ENCODE measurements at places on chromosomes 6 and 20. TPM values are rescaled to one million over a fixed set of nuclear protein-coding genes. Genes with fewer than 3 reads are reported as not detected.

LGSN gene
- not detected for total RNA-seq

PHACTR3 gene
- not detected for total RNA-seq

KLHDC3 gene
- total RNA-seq: 109 TPM

OR2J3 gene
- not detected for total RNA-seq

RGS17 gene
- 0.37 TPM for total RNA-seq

DNA sequence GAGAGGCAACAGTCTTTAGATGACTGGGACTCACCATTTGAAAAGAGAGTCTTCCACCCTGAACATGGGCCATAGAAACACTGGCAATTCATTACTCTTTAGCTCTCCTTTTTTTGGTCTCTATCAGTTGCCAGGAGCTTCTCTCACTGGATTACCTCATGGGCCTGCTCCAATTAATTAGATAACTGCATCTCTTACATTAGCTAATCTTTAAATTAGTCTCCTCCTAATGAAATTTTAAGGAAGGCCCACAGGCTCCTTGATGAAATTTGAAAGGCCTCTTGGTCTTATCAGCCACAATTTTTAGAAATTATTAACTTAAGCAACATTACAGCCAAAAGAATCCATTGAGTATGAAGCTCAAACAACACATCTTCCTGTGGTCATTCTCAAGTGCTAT is 184.4 kb downstream of the UNC5CL start:
- H3K4me1 ChIP-seq: no peaks in the 10 kb centered on the region
- H3K27me3 ChIP-seq: peaks cover 6% of the 10 kb centered on the region
- no peaks in the 10 kb centered on the region for H3K36me3 ChIP-seq
- no peak for DNase-seq

- peak overlapping the region; percentile 89 for H3K27ac ChIP-seq
- H3K27me3 ChIP-seq: no peaks in the 10 kb centered on the region
- peak overlapping the region; percentile 71 for H3K4me3 ChIP-seq
- H3K36me3 ChIP-seq: peaks cover 19% of the 10 kb centered on the region
These were observed 1.5 kb upstream of the HMGN4 start for GRCh38 chr6:26536571-26537159.

- H3K4me3 ChIP-seq: no peak overlapping the region
- H3K27ac ChIP-seq: no peak overlapping the region
- H3K27me3 ChIP-seq: 0 out of 2 replicates have a peak, but pooled peaks cover 2% of the 10 kb centered on the region
- H3K36me3 ChIP-seq: no peaks in the 10 kb centered on the region
- H3K4me1 ChIP-seq: no peaks in the 10 kb centered on the region
- DNase-seq: no peak
These were observed 49.1 kb upstream of the PTPRT start for GRCh38 chr20:43238833-43239232.

GRCh38 chr20:12614764-12615163 is 394.0 kb upstream of the SPTLC3 start:
- DNase-seq: no peak
- H3K4me1 ChIP-seq: no peaks in the 10 kb centered on the region
- H3K36me3 ChIP-seq: no peaks in the 10 kb centered on the region
- H3K27me3 ChIP-seq: no peaks in the 10 kb centered on the region

DNA sequence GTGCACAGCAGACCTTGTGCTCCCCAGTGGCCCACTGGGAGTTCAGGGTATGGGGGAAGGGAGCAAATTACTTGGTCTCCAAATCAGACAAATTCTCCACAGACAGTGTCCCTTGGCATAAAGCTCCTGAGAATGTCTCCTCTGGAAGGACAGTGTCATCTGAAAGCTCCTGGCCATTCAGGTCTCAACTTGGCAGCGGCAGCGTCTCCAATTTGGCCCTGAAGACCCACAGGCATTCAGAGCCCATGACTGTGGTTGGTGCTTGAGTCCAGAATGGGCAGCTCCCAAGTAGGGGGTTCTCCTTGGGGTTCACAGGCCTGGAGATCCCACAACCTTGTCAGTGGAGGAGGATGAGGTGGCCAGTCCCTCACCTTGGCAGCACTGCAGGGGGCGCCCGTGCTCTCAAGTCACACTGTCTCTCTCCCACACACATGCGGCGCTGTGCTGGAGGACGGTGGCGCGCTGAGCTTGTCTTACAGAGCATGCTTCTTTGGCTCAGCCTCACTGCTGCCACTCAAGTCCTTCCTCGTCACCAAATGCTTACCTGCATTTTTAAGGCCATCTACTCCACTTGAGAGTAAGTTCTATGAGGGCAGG is 20.7 kb downstream of the DYNLRB1 start:
- H3K4me3 ChIP-seq: no peak overlapping the region
- H3K4me1 ChIP-seq: peaks cover 12% of the 10 kb centered on the region
- no peaks in the 10 kb centered on the region for H3K27me3 ChIP-seq
- no peak for DNase-seq
- peaks cover 96% of the 10 kb centered on the region for H3K36me3 ChIP-seq

DNA sequence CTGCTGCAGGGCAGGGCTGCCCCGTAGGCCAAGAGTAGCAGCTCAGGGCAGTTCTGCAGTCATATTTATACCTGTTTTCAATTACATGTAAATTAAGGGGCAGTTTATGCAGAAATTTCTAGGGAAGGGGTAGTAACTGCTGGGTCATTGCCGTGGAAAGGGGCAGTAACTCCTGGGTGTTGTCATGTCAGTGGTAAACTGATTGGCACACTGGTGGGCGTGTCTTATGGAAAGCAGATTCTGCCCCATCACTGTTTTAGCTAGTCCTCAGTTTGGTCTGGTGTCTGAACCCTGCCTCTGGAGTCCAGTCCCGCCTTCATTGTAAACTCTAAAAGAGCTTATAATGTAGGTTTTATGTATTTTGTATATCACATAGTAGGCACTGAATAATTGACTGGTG is 22.1 kb downstream of the MAP3K4 start:
- no peak for DNase-seq
- no peaks in the 10 kb centered on the region for H3K36me3 ChIP-seq
- no peak overlapping the region for H3K27ac ChIP-seq
- H3K4me1 ChIP-seq: peaks cover 6% of the 10 kb centered on the region

DNA sequence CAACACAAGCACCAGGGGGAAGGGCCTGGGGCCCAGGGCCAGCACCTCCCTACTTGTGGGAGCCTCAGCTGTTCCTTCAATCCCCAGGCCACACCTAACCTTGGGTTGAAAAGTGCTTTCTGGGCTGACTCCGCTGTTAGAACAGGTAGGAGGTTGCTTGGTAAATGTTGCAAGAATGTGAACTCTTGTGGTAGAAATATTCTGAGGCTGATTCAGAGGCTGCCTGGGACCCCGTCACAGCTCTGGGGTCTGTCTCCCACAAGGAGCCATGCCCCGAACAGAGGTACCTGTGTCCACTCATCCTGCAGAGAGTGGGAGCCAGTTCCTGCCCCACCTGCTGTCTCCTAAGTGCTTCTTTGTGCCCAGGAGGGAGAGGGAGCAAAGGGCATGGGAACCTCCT is 14.4 kb upstream of the MAS1L start:
- H3K4me3 ChIP-seq: no peak overlapping the region
- no peaks in the 10 kb centered on the region for H3K4me1 ChIP-seq
- no peaks in the 10 kb centered on the region for H3K36me3 ChIP-seq
- peaks cover 3% of the 10 kb centered on the region for H3K27me3 ChIP-seq
- H3K27ac ChIP-seq: no peak overlapping the region

- H3K27me3 ChIP-seq: no peaks in the 10 kb centered on the region
- H3K36me3 ChIP-seq: no peaks in the 10 kb centered on the region
- H3K4me3 ChIP-seq: no peak overlapping the region
- H3K4me1 ChIP-seq: no peaks in the 10 kb centered on the region
These were observed 84.3 kb downstream of the PFDN4 start for GRCh38 chr20:54292185-54292584.

- H3K27ac ChIP-seq: no peak overlapping the region
- no peaks in the 10 kb centered on the region for H3K36me3 ChIP-seq
- DNase-seq: no peak
- H3K27me3 ChIP-seq: no peaks in the 10 kb centered on the region
These were observed 1166.0 kb upstream of the GJE1 start for GRCh38 chr6:140966676-140967075.

DNA sequence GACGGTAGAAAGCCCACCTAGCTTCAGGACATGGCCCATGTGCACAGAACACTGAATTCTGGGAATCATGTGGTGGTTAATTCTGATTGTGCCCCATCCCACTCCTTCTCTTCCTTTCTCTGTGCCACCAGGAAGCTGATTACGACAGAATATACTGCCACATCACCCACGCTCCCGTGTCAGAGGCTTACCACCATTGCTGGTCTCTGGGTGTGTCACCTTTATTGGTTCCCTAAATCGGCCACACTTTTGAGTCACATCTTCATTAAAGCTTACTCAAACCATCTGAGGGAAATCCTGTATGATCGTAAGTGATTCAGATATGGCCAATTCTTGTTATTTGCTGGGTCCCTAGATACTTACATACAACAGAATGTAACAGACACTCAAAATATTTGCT is 3.1 kb downstream of the TRMT6 start:
- no peak overlapping the region for H3K4me3 ChIP-seq
- H3K27ac ChIP-seq: no peak overlapping the region
- H3K27me3 ChIP-seq: no peaks in the 10 kb centered on the region
- DNase-seq: no peak
- H3K4me1 ChIP-seq: peaks cover 11% of the 10 kb centered on the region
- peaks cover 58% of the 10 kb centered on the region for H3K36me3 ChIP-seq
